ENCODE measurements at places on chromosomes 1 and 21.

- peak; percentile 79 for DNase-seq
Measured at GRCh38 chr1:160767395-160768294, 28.3 kb upstream of the LY9 start.

DNA sequence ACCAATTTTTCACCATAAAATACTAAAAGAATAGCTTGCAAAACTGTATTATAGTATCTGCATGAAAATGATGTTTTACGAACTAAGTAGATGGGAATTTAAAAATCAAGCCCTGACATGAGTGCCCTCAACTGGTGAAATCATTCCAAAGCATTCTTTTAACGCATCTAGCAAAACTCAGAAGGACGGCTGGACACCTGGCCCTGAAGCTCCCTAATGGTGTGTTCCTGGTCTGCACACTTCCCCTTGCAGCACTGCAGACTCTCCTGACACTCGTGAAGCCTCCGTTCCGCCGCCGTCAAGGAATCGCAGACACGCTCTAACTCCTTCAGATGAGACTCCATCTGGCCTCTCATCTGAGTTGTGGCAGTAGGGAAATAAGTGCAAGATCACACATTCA lies 39.9 kb downstream of the ODF2L start:
- no peak for DNase-seq

GRCh38 chr1:169928438-169929209 lies 34.9 kb upstream of the SCYL3 start:
- peak; percentile 82 for DNase-seq

- DNase-seq = no peak
Measured at GRCh38 chr1:39573736-39574624, 2.6 kb downstream of the PABPC4 start.
